ENCODE measurements at places on chromosomes 16 and 17.
A peak's percentile ranks its signal among the peaks of the same experiment; 100 is the strongest.

GRCh38 chr16:22240023-22240710 is 34.1 kb downstream of the EEF2K start:
- DNase-seq = no peak

- no peak for DNase-seq
Observed at GRCh38 chr16:84985079-84986065, 26.0 kb downstream of the ZDHHC7 start.

- DNase-seq = no peak
Observed at GRCh38 chr17:2253768-2254406, 49.7 kb downstream of the SMG6 start.

GRCh38 chr17:17151055-17151454 is 55.1 kb downstream of the PLD6 start:
- no peak for DNase-seq

- DNase-seq = no peak
Observed at GRCh38 chr16:79612207-79612606, 11.7 kb upstream of the MAF start.

GRCh38 chr17:44417553-44417952 is 28.1 kb upstream of the ITGA2B start:
- DNase-seq = no peak

DNA sequence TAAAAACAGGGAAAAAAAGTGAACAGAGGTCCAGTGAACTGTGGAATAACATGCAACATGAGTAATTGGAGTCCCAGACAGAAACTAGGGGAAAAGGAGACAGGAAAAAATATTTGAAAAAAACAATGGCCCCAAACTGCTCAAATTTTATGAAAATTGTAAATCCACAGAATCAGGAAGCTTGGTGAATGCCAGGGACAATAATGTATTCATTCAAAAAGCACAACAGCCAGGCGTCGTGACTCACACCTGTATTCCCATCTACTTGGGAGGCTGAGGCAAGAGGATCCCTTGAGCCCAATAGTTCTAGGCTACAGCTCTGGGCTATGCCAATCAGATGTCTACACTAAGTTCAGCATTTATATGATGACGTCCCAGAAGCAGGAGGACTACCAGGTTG is 23.7 kb downstream of the NCOR1 start:
- DNase-seq = no peak

DNA sequence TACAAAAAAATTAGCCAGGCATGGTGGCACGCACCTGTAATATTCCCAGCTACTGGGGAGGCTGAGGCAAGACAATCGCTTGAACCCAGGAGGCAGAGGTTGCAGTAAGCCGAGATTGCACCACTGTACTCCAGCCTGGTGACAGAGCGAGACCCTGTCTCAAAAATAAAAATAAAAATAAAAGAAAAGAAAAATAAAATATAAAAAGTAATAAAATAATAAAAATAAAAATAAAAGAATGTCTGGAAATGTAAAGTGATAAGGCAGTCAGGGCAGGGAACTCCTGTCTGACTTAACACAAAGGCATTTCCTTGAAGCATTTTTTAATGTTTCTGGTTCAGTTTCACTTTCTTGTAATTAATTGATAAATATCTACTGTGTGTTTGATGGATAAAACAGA is 34.7 kb upstream of the DNAJA2 start:
- DNase-seq = no peak

DNA sequence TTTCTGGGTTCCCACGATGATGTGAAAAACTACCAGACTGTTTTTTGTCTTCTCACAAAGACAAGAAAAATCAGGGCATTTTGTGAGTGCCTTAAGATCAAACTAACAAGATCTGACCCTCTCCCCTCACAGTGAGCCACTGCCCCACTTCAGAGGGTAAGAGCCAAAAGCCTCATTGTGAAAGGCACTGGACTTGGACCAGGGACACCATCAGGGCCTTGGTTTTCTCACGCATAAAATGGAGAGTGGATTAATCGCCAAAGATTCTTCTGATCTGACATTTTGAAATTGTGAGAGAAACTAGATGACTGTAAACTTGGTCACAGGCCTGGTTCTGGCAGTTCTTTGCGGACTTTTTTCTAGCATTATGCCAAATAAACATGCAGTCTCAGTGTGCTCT is 21.0 kb upstream of the ENDOV start:
- DNase-seq = no peak

DNA sequence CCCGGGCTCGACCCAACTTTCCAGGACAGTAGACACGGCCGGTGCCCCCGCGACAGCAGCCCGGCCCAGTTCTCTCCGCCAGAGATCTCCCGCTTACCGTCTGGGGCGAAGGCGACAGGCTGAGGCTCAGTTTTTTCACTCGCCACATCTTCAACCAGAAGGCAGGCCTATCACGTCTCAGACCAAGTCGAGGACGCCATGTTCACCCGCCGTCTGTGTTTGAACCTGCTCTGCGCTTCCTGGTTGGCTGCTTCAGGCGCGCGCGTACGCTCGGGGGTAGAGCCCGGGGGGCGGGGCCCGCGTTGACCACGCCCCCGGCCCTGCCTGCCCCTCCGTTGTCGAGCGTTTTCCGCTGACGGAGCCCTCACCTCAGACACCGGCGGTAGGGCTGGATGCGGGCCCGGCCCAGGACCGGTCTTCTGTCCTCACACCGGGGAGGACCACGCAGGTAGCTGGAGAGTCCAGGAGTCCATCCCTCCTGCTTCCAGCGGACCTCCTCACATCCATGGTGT is at the start of gene SPAG5:
Gene SPAG5 (minus strand): TSS at position 227 of the 512 bp plus-strand sequence. CDS start 79 bp downstream, at position 148.
- DNase-seq = peak; percentile 42

DNA sequence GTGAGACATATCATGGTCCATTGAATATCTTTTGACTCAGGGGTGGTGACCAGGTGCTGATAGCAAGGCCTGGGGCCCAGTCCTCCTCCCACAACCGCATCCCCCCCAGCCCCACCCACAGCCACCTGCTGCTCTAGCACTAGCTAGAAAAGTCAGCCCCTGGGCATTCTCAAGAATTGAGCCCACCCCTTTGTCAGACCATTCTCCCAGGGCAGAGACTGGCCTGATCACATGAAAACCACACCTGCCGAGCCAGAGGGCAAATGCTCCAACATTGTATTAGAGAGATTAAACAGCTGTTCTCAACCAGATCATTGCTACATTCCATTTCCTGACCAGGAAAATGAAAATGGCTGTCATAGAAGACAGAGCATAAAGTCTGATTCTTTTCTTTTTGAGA is 62.4 kb downstream of the RAB11FIP4 start:
- DNase-seq = no peak

GRCh38 chr16:55130911-55131310 is 193.1 kb upstream of the IRX6 start:
- DNase-seq = no peak

DNA sequence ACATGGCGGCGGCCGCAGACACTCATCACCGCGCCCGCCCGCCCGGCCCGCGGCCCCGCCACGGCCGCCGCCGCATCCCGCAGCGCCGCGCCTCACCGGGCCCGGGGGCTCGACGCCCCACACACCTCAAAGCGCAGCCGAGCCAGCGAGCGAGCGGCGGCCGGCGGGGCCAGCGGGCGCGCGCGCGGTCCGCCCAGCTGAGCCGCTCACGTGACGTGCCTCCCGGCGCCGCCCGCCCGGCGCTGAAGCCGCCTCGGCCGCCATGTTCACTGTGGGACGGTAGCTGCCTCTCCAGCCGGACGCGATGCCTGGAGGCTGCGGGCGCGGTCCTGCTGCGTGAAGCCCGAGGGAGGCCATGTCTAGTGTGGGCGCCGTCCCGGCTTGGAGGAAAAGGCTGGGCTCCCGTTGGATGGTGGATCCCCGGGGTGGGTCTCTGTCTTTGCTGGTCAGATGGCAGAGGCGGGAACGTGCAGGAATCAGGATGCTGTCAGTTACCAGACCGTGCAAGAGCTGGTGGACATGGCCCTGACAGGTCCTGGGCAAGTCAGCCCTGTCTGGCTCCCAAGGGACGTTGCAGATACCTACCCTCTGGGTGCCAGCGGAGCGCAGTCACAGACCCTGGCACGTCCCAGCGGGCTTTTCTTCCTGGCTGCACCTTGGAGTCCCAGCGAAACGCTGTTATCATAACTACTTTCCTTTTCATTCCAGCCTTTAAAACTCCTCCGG is at the start of gene USP31:
Gene USP31 (minus strand): TSS at position 186 of the 726 bp plus-strand sequence. CDS start 182 bp downstream, at position 4.
- DNase-seq = peak; percentile 83

GRCh38 chr16:28063591-28064061 is at the start of gene GSG1L:
Gene GSG1L, minus strand, starts transcription at chr16:28063714. Its CDS starts 290 bp downstream, at chr16:28063424.
- DNase-seq = no peak

DNA sequence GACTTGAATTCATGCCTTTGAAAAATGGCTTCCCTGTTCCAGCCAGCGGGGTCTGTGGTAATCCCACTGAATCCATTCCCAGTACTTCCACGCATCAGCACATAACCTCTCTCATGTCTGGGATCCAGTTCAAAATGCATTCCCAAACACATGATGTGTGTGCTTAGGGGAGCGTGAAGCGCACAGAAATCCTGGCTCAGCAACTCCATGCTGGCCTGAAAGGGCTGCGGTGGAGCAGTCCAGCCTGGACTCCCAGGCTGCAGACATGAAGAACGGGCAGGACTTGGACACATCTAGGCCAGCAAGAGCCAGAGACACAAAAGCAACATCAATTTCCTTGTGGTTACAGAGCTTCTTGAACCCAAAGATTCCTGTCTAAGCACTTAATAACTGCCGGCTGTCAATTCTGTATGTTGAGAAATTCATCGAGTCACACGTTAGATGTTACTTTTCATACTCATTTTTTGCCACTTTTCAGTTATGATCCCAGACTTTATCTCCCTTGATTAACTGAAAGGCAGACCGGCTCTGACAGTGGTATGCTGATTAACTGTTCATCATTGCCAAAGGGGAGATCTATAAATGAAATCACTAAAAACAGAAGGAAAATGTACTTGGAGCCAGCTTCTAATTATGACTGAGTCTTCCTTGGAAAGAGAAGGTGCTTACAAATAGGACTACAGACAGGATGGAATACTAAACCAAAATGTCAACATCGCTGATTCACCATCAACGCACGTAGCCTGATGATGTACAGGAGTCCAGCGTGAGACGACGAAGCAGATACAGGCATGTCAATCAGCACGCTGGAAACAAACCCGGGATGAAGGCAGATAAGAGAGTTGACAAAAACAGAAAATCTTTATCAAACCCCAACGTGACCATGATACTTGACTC is 23.0 kb downstream of the NSMCE1 start:
- no peak for DNase-seq

- no peak for DNase-seq
Observed at GRCh38 chr17:50833510-50834428, 1.6 kb upstream of the WFIKKN2 start.

DNA sequence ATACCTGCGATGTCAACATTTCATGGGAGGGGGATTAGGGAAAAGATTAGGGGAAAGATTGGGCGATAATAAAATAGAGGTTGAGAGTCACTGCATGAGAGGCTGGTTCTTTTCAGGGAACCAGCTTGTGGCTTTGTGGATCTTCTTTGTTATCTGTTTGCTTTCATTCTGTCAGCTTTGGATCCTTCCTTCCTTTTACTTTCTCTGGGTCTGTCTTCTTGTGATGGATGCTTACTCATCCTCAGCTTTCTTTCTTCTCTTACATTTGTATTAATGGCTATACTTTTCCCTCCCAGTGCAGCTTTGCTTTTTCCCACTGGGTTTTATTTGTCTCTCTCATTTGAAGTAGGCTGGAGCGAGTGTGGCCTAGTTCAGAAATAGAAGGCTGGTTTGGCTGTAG is 47.1 kb downstream of the RPTOR start:
- no peak for DNase-seq

GRCh38 chr16:84054271-84054670 is 11.7 kb upstream of the SLC38A8 start:
- DNase-seq = no peak

GRCh38 chr17:6927290-6928126 is 68.3 kb upstream of the ALOX12 start:
- no peak for DNase-seq

DNA sequence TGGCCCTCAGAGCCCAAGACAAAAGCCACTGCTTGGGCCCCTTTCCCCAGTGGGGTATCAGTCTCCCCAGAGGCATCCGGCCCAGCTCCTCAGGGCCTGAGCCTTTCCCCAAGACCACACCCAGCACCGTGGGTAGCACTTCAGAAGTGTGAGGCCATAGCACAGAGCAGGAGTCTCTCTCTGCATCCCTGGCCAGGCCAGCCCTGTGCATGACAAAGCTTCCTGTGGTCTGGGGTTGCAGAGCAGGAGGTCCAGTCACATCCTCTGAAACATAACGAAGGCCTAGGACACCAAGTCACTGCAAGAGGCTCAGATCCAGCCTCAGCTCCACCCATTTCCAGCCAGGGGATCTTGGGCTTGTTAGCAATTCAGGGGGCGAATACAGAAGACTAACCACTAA is 56.8 kb upstream of the ZNF423 start:
- no peak for DNase-seq

DNA sequence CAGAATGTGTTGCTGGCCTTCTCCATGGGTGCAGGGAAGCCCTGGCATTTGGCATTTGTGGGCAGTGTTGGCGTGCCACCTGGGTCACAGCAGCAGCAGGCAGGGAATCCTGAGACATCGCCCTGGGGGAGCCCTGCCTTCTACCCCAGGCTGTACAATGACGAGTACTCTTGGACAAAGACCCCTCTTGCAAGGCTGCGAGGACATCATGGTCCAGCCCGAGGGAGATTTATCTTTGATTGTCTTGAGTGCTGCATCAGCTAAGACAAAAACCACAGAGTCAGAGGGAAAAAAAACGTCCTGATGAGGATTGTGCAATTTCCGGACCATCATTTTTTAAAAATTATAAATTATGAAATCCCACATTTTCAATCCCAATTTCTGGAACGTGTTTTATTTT is 3.7 kb downstream of the CRISPLD2 start:
- no peak for DNase-seq

GRCh38 chr16:81657224-81657623 is 121.9 kb upstream of the PLCG2 start:
- no peak for DNase-seq

- DNase-seq = no peak
Observed at GRCh38 chr17:50863221-50863843, 2.8 kb downstream of the TOB1 start.

- no peak for DNase-seq
Observed at GRCh38 chr17:72634621-72635020, 457.9 kb downstream of the SLC39A11 start.

GRCh38 chr17:52147431-52147830 is 11.1 kb downstream of the CA10 start:
- DNase-seq = no peak

- no peak for DNase-seq
Observed at GRCh38 chr17:62627219-62627903, at the start of gene MRC2. Gene MRC2, plus strand, starts transcription at chr17:62627670. Its CDS starts 133 bp downstream, at chr17:62627803.

DNA sequence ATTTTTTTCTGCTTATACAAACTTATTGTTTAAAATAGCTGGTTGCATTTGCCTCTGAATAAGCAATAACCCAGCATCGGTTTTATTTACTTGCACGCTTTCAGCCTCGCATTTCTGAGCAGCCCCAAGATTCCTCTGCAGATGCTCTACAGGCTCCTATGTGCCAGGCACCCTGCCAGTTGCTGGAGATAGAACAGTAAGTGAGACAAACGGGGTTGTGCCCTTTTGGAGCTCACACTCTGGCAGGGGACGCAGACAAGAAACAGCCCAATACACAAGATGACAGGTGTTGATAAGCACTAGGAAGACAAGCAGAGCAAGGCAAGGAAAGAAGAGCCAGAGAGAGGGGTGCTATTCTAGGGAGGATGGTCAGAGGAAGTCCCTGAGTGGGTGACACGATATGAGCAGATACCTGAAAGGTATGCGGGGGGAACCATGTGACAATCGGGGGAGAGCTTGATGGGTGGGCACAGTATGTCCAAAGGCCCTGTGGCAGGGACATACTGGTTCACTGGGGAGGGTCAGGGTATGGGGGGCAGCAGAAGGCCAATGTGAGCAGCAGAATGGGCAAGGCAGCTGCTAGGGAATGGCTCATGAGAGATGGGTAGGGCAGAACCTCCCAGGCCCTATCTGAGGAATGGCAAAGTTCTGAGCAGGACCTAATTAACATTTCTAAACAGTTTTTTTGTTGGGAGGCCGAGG is 18.7 kb upstream of the ADORA2B start:
- no peak for DNase-seq

- DNase-seq = no peak
Observed at GRCh38 chr17:3543453-3543852, 14.2 kb downstream of the TRPV3 start.
